ENCODE measurements at places on chromosomes 2 and 18.

- no peak for DNase-seq
These were observed 65.9 kb upstream of the AFF3 start for GRCh38 chr2:100208141-100208770.

- DNase-seq = peak; percentile 40
These were observed 1.8 kb downstream of the LAPTM4A start for GRCh38 chr2:20049637-20050036.

DNA sequence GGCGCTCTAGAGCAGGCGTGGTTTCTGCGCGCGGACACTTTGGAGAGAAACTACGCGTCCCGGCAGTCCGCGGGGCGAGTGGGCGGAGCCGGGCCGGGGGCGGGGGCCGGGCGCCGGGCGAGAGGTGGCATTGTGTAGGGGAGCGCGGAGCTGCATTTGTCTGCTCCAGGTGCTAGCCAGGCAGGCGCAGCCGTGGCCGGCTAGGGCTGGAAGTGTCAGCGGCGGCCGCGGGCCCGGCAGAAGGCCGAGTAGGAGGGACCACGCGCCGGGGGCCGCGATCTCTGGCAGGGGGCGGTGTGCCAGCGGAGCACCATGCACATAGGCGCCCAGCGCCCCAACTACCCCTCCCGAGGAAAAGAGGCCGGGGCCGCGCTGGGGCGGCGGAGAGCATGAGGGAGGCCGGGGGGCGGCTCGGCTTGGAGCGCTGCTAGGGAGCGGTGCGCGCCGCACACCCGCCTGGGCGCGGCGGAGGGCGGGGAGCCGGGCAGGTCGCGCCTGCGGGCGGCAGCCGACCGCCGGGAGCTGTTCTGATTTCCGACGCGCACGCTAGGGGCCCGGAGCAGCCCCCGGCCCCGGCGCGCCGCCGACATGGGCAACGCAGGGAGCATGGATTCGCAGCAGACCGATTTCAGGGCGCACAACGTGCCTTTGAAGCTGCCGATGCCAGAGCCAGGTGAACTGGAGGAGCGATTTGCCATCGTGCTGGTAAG lies at the start of gene FMNL2:
Gene FMNL2, plus strand, starts transcription at position 159 of the 710 bp plus-strand sequence.
- no peak for DNase-seq

GRCh38 chr18:58335821-58336220 lies 291.8 kb downstream of the NEDD4L start:
- DNase-seq = no peak

- DNase-seq = no peak
These were observed 929 bp upstream of the CREG2 start for GRCh38 chr2:101388232-101388631.

GRCh38 chr2:223815884-223816570 lies 21.4 kb downstream of the AP1S3 start:
- DNase-seq = no peak
